ENCODE measurements at places on chromosomes 12 and 14.

DNA sequence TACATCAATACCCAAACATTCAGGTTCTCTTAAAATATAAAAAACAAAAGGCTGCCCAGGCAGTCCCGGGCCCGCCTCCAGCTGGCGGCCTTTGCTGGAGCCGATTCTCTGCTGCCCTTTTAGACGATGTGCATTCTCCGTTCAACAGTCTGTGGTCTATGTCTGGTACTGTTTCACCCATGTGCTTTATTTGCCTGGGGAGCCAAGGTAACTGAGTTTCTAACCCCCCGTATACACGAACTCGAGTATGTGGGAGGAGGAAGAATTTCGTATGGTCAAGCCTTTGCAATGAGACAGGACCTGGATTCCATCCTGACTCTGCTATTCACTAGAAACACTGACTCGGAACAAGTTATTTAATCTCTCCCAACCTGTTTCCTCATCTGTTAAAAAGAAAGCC lies 54.1 kb upstream of the GPR68 start:
- no peak for DNase-seq

DNA sequence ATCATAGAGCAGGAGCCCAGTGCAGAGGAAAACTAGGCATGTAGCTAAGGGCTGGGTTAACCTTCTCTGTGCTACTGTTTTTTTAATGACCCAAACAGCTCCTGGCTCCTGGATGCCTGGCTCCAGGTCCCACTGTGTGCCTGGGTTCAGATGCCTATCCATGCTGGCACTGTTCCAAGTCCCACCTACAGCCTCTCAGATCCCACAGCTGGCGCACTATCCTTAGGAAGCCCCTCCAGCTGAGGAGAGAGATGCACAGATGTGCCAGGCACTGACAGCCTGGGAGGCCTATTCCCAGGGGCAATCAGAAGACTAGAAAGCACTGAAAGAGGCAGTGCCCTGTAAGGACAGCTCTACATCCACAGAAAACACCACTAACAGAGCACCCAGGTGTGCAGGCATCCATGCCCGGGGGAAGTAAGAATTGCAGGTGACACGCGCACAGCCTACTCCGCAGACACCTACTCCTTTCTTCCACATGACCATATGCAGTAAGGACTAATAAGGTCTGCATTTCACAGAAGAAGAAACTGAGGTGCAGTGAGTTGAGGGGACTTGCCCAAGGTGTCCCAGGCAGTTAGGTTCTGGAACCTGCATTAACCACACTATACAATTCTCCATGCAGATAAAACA lies 51.2 kb downstream of the PITPNM2 start:
- no peak for DNase-seq

DNA sequence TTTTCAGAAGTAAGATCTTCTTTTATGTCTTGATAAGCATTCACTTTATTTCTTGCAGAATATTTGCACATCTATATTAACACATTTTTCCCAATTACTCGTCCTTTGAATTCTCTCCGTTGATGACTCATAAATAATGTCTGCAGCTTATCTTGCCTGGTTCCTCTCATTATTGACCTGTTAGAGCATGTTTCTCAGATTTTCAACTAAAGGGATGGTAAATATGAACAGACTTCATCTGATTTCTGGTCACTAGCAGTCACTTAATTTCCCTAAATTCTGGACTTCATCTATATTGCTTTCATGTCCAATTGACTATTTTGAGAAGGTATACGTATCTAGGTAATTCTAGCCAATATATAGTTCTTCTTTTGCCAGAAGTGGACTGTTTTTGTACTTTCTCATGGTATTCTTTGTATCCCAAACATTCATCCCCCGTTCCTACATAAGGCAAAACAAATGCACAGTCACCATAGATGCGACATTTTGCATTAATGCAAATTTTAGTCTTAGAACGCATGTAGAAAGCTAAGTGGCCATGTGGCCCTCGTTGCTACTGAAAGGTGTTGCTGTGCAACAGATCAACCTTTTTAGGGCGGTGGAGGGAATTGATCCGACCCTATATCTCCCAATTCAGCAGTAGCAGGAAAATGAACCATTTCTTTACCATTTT lies 6.2 kb downstream of the PIK3C2G start:
- no peak for DNase-seq

GRCh38 chr12:120381752-120382419 lies 12.9 kb upstream of the MSI1 start:
- no peak for DNase-seq

- DNase-seq, result peak; percentile 32
Measured at GRCh38 chr12:116121453-116121871, 156.0 kb downstream of the MED13L start.
